ENCODE measurements at places on chromosomes 5 and 9.

GRCh38 chr9:14350754-14351153, 36.8 kb upstream of the NFIB start:
- no peak for DNase-seq

- DNase-seq = no peak
These were observed 99.9 kb downstream of the ICE1 start for GRCh38 chr5:5522336-5522735.

DNA sequence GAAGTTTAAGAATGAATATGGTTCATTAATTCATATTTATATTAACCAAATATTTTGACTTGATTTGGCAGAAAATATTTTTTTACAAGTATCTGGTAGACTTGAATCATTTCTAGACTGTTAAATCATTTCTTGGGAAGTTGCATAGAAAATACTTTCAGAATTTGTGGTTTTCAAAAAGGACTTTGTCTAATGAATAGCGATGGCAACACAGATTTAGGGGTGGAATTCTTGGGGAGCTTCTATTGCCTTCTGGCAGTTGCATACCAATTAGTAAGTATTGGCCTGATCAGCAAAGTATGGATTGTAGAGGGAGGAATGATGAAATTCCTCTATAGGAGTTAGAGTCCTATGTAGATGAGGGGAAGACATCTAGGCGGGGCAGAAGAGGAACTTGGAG, 68.6 kb upstream of the CKMT2 start:
- no peak for DNase-seq

- DNase-seq = no peak
These were observed 1.3 kb downstream of the MAT2B start for GRCh38 chr5:163506726-163507125.

DNA sequence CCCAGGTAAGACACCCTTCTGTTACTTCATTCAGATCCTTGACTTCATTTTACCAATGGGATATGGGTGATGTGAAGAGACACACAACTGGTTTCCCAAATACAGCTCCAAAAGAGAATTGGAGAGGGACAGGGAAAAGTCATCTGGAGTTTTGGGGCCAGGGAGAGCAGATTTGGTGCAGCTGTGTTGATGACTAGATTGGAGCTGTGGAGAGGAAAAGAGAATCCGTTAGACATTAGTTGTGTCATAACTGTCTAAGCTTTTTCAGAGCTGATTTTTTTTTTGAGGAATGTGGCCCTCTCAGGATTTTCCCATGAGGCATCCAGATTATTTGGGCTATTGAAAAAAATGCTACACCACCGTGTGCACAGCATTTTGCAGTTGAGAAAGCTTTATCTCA, 423.4 kb downstream of the DMAC1 start:
- DNase-seq = no peak

- no peak for DNase-seq
These were observed 119.3 kb downstream of the RPS23 start for GRCh38 chr5:82158755-82159413.

GRCh38 chr5:100518377-100518776, 16.8 kb upstream of the FAM174A start:
- DNase-seq = no peak

- DNase-seq = no peak
These were observed 35.1 kb downstream of the IRX4 start for GRCh38 chr5:1847611-1848010.

GRCh38 chr5:3787604-3788003, 192.0 kb downstream of the IRX1 start:
- no peak for DNase-seq

DNA sequence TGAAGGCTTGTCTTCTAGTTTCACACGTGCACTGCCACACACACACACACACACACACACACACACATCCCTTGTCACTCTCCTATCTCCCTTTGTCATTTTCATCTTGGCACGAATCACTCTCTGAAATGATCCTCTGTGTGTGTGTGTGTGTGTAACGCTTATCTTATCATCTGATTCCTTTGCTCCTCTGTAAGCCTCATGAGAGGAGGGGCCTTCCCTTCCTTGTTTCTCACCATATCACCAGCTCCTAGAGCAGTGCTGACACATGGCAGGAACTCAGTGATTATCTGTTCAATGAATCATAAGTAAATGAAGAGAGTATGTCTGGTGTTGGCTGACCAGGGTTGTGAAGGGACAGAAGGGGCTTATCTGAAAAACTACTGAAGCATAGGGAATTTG, 53.3 kb downstream of the PDE4D start:
- no peak for DNase-seq

DNA sequence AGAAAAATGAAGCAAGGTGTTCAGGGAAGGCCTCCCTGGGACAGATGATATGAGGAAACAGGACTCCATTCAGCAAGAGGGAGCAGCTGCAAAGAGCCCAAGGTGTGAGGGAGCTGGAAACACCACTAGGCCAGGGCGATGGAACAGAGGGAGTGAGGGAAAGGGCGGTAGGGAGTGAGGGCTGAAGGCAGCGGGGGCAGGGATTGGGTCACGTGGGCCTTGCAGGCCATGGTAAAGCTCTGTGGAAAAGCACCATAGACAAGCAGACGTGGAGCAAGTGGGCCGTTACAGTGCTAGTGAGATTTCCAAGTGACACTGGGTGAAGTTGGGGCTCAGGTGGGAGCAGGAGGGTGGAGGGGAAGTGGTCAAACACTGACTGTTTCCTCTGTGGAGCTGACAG, 10.8 kb upstream of the PRRC1 start:
- no peak for DNase-seq

- DNase-seq = no peak
These were observed 173.2 kb upstream of the OR13F1 start for GRCh38 chr9:104330841-104331240.

GRCh38 chr5:138910546-138911185, 35.5 kb upstream of the LRRTM2 start:
- DNase-seq = no peak

DNA sequence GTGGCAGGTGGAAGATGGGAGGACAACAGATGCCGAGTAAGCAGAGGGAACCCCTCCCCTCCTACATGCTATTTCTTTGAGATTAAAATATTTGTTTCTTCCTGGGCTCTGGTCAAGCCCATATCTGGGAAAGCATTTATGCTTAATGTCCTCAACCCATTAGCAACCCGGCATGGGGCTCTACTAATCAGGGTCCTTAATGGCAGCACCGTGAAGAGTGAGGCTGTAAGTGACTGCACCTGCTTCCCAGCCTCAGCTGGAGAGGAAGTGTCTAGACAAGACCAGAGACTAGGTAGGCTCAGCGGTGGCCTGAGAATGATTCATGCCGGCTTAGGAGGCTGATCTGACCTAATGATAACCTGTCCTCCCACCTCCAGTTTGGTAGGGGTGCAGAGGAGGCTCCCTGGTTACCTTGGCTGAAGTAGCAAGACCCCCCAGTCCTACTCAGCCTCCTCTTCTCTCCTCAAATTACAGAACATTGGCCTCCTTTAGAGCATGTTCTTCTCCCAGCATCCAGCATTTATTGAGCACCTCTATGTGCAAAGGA, 61.3 kb upstream of the HSPA9 start:
- DNase-seq = no peak

- DNase-seq = no peak
These were observed 10.4 kb downstream of the UIMC1 start for GRCh38 chr5:176995896-176996767.

DNA sequence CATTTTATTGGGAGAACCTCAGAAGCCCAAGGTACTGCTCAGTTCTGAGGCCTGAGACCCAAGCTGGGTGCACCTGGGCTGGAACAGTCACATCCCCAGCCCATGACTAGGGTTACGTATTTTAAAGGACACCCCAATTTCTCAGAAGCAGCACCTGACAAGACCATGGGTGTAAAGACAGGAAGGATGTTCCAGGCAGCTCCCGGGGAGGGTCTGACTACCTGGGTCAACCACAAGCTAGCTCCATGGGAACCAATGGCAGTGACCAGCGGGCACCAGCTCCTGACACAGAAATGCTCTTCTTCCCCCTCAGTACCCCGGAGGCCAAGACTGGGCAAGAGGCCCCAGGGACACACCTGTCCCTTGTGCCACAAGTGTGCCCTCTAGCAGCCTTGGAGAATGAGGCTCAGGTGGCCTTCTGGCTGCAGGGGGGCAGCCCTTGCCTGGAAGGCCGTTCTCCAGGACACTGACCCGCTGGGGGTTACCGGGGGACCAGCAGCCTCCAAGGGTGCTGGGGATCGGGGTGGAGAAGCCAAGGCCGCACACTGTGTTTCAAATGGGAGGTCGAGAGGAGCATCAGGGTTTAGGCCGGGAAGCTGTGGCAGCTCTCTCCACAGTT, 52.6 kb downstream of the IPPK start:
- DNase-seq = no peak

- no peak for DNase-seq
These were observed 253.3 kb downstream of the CTNND2 start for GRCh38 chr5:11650936-11651335.

DNA sequence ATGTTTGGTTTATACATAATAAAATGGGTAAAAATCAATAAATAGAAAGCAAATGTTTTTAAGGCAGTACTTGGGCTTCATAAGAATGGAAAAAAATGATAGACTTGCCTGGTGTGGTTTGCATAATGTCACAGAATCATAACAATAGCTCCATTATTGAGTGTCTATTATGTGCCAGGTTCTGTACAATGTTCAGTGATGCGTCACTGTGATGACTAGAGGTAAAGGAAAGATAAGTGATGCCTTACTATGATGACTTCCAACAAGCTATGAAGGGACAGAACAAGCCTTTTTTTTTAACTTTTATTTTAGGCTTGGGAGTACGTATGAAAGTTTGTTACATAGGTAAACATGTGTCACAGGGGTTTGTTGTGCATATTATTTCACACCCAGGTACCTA, 128.8 kb downstream of the TMC1 start:
- DNase-seq = no peak

GRCh38 chr5:168039566-168040248, 251.7 kb upstream of the WWC1 start:
- DNase-seq = peak; percentile 14

- no peak for DNase-seq
These were observed 46.6 kb upstream of the PHYKPL start for GRCh38 chr5:178279026-178279722.

GRCh38 chr9:136760424-136760823, 2.4 kb upstream of the LCN8 start:
- DNase-seq = no peak

- DNase-seq = no peak
These were observed 20.2 kb downstream of the SEC16A start for GRCh38 chr9:136462664-136463063.

- no peak for DNase-seq
These were observed 11.8 kb downstream of the BRD3 start for GRCh38 chr9:134055981-134056461.

GRCh38 chr5:53322257-53322656, 158.2 kb upstream of the FST start:
- no peak for DNase-seq

DNA sequence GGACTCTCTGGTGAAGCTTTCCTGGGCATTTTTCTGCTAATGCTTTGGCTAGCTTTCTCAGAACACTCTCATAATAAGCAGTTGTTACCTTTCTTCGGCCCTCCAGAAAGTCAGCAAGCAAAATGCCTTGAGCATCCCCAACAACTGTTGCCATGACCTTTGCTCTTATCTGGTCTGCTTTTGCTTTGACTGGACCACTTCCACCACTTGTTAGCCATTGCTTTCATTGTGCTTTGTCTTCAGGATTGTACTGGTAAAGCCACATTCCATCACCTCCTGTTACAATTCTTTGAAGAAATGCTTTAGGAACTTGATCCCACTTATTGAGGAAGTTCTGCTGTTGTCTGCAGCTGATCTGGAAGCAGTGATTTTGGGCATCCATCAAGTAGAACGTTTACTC, 35.7 kb downstream of the RAD50 start:
- DNase-seq = no peak

GRCh38 chr5:40477856-40478546, 201.7 kb upstream of the PTGER4 start:
- DNase-seq = no peak

GRCh38 chr9:124929464-124929863, 11.4 kb downstream of the GOLGA1 start:
- no peak for DNase-seq

- DNase-seq = no peak
These were observed 639.6 kb downstream of the CETN3 start for GRCh38 chr5:89769975-89770374.

DNA sequence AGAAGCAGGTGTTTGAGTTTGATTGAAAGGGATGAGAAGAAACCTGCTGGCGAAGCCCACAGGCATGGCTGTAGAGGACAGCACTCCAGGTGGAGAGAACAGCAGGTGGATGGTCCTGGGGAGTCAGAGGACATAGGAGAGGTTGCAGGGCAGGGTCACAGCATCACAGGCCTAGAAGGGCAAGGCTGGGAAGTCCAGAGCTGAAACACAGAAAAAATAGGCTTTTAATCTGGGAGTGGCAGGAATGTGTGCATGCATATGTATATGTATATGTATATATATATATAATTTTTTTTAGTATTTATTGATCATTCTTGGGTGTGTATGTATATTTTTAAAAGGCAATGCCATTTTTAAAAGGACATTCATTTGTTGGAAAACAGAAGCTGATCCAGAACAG, 118.4 kb downstream of the ADAMTS16 start:
- DNase-seq = no peak

DNA sequence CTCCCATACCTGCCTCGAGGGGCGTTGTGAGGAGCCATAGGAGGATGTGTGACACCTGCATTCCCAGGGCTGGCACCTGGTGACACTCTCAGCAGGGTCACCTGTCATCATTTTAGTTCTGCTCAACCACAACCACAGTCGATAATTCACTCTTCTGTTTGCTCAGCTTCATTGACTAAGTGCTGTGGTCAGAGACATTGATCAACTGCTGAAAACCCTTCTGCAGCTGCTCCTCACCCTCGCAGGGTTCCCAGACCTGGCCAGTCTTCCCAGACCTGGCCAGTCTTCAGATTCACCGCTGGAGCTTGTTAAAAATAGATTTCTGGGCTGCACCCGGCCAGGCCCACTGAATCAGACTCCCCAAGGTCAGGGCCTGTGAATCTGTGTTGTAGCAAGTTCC, 92.8 kb downstream of the MVB12B start:
- DNase-seq = peak; percentile 86

DNA sequence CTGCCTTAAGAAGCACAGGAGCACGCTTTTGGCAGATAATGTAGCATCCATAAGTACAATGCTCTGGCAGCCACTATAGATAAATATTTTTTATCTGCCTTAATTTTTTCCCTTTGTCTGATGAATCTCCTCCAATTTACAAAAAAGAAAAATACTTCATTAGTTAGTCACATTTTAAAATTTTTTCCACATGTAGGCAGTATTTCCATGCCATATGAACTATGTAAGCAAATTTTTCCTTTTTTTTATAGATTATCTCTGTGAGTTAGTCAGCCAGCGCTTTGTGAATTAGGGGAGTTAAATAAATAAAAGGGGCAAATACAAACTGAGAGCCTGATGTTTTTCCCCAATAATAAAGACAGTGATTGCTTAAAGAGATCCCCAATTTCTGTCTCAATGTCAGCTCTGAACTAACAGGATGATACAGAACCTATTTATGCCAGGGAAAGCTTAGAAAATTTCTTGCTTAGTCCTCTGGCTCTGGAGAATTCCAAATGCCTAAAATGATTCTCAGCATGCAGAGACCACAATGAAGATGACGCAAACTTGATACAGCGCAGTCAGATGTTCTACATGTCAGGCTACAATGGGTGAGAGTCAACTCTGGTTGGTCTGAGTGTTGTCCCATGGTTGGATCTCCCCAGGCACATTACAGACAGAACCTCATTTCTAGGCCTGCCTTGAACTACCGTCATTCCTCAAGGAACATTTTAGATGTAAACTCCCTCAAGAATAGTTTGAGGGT, 390.4 kb upstream of the CDH6 start:
- no peak for DNase-seq

GRCh38 chr5:180208435-180209081, 453 bp downstream of the RASGEF1C start:
- no peak for DNase-seq

Measured in NCI-H1105 treated with DMSO at 0.1 percent for 48 hours (cell line).